ENCODE measurements at places on chromosomes 3 and 15.

- DNase-seq, result peak; percentile 64
Observed at GRCh38 chr15:90957031-90957790, 2.5 kb downstream of the RCCD1 start.

DNA sequence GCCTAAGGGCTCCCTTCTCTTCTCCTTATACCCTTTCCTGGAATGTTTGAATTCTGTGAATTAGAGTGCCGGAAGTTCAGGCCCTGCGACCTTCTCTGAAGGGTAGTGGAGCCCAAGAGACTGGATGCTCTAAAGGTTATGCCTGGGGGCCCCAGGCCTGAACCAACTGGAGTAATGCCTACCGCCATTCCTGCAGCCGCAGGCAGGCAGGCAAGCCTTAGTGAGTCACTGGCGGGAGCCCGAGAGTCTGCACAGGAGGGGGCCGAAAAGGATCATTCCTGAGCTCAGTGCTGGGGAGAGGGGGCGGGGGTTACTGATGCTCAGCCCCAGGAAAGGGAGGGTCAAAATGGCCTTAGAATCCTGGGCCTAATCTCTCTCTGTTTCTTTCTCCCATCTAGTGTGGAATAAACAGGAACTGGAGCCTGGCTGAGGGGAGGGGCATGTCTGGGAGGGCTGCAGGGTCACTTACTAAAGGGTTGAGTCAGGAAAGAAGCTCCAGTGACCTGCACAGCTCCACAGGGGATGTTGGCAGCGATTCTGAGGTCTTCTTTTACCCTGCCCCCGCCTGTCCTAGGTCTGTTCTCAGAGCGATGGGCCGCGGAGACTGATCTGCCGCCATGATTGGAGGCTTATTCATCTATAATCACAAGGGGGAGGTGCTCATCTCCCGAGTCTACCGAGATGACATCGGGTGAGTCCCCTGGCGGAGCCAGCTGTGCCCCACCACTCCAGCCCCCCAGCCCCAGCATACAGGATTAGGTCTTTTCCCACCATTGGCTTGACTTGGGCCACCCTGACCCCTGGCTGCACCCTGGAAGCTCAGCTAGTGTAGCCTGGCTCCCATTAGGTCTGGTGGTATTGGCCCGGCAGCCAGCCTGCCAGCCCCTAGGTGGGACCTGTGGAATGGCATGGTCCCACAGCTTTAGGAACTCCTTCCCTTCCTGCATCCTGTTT lies 2.0 kb downstream of the AP2M1 start:
- peak; percentile 98 for DNase-seq

GRCh38 chr3:68373727-68374126 lies 558.6 kb downstream of the TAFA4 start:
- no peak for DNase-seq

DNA sequence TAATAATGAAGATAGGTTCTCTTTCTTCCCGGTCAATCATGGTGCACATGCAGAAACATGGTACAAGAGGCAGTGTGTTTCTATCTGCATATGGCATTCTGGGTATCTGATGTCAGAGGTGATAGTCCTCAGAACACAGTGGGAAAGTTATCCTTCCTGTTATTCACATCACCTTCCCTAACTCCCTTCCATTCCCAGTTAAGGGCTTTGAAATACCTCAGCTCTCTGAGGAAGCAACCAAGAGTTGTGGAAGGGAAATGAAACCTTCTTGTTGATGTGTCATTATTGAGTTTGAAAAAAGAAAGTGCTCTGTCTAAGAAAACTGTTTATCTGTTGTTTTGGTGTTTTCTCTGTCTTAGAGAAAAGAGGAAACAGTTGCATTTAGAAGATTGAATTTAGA lies 21.9 kb upstream of the P2RY13 start:
- DNase-seq, result no peak

Measured in fibroblast of mammary gland (primary cell).